BE2C (cell line): ENCODE measurements at places on chromosomes 2 and 18.

- DNase-seq, result no peak
Measured at GRCh38 chr2:59875836-59876235, 677.6 kb downstream of the BCL11A start.

DNA sequence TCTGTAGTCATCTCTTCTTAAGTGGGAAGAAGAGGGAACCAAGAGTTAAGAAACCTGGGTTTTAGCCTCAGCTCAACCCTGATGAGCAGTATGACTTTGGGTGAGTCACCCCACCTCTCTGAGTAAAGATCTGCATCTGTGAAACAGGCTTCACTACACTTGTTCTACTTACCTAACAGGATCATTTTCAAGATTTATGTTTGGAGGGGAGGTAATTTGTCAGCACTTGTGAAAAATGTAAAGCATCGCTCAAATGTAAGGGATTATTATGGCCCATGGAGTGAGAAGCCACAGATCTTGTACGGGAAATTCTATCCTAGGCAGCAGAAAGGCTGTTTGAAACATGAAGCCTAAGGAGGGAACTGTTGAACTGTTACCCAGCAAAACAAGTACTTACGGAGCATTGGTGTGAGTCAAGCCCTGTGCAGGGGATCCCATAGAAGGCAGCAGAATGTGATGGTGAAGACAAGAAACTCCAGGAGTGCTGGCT lies 160.6 kb downstream of the PRKCE start:
- DNase-seq, result no peak

DNA sequence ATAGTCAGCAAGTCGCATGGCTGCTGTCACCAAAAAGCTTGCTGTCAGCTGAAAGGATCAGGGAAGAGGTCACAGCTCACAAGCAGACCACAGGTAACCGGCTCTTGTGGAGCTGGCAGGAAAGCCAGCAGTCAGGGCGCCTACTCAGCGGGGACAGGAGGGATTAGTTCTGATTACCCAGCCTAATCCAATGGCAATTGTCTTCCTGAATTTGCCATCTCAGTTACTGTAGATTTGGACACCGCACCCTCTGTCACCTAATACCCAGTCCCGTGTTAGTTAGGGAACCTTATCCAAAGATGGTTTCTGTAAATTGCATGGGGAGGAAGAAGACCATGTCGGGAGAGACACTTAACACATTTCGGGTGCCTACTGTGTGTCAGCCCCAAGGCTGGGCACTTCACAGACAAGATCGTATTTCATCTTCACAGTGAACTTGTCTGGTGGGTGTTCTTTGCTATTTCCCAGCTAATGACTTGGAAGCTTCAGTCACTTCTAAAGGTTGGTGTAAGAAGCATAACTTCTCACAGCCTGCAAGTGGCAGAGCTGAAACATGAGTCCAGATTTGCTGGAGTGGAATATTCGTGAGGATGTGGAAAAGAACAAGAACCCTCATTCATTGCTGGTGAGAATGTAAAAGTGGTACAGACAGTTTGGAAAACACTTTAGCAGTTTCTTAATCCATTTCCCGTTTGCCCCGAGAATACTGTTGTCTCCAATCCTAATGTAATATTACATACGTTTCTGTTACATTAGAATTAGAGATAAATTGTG lies 9.9 kb downstream of the ALPK2 start:
- no peak for DNase-seq

GRCh38 chr18:1191341-1191740 lies 286.7 kb downstream of the ADCYAP1 start:
- no peak for DNase-seq

DNA sequence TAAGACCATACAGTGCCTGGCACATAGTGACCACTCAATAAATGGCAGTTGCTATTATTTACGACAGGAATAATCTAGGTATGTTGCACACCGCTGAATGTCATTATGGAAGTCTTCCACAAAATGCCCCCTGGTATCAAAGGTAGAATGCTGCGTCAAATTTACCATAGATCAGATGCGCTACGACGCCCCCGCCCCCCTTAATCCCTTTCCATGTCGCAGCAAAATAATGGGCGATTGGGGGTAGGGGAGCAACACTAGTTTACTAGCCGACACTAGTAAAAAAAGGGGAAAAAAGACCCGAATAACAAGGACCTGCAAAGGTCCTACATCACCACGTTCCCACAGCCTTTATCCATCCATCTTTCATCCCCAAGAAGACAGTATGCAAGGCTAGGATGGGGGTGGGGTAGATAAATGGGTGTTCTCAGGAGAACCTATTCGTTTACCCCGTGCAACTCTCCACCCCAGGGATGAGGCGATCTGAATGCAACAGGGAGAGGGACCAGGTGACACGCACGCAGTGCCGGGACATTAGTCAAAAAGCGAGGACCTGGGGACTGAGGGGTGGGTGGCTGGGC lies 455 bp downstream of the PREPL start:
- peak; percentile 30 for DNase-seq

DNA sequence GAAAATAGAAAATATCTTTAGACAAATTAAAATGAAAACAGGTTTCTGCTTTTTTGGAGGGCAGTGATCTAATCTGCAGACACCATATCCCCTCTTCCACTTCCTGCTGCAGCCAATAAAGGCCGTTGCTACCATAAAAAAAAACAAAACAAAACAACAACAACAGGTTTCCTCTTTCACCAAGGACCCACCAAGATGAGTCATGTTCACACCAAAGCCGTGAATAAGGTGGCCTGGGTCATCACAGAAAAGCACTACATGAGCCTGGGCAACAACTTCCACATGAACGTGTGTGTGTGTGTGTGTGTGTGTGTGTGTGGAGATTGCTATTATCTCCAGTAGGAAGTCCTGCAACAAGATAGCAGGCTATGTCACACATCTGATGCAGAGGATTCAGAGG lies 24.8 kb upstream of the TFCP2L1 start:
- DNase-seq, result no peak

DNA sequence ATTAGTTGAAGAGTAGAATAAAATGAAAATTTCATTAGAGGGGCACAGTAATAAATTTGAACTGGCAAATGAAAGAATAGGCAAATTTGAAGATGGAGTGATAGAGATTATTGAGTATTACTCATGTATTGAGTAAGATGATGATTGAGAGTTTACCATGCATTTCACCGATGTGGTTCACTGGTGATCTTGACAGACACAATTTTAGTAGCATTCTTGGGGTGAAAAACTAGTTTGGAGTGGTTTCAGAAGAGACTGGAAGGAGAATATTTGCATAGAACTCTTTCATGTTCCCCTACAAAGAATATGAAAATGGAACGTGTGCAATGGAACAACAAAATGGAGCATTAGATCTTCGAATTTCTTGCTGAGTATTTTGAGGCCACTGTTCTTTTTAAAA lies 121.4 kb downstream of the ASXL3 start:
- DNase-seq, result no peak
